ENCODE measurements at places on chromosomes 7 and 10.

GRCh38 chr10:53909791-53910190 is 891.2 kb downstream of the PCDH15 start:
- no peak for DNase-seq

- DNase-seq, result no peak
Measured at GRCh38 chr10:85558533-85558932, 808.1 kb downstream of the GRID1 start.

GRCh38 chr7:120395526-120396019 is 122.6 kb downstream of the KCND2 start:
- DNase-seq, result no peak

DNA sequence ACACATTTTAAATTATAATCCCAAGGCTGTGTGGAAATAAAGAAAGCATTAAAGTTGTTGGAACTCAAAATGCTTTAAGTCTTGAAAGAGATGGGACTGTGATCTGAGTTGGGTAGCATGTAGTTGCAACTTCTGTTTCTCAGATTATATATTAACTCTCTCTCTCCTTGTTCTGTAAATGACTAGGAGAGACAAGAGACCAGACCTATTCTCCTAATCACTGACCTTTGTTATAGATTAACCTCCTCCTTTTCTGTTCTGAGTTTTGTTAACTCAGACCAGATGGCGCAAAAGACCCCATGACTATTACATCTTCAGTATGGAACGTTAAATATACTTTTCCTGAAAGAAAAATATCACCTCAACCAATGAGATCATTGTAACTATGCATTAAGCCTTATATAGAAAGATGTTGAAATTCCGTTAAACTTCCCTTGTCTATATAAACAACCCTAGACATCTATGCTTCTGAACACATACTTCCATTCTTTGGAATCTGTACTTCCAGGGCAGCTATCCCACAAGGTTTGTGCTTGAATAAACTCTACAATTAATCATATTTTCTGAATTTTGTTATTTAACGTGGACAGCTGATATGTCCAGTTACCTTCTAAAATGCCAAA is 143.5 kb upstream of the TRIM24 start:
- DNase-seq, result peak; percentile 90

- no peak for DNase-seq
Measured at GRCh38 chr7:139572704-139573385, 49.4 kb downstream of the CLEC2L start.

GRCh38 chr10:61329854-61330253 is 123.3 kb downstream of the TMEM26 start:
- no peak for DNase-seq

GRCh38 chr10:69181433-69181832 is 1.4 kb downstream of the SUPV3L1 start:
- DNase-seq, result no peak

- DNase-seq, result peak; percentile 10
Measured at GRCh38 chr7:81111781-81112540, 193.1 kb upstream of the SEMA3C start.

DNA sequence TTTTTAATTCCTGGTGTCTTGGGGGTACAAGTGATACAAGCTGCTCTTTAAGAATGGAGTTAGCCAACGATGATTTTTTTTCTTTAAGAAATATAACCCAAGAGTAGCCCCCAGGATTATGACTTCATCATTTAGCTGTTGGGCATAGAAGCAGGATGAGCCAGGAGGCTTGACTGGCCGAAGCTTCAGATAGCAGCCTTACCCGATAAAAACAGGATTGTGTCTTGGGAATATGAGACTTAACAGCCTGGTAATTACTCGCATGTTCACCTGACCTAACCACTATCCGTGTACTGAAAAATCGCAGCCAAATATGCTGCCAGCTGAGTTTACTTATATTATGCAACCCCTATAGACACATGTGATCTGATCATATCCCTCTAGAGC is 346.0 kb upstream of the BMPER start:
- DNase-seq, result no peak

DNA sequence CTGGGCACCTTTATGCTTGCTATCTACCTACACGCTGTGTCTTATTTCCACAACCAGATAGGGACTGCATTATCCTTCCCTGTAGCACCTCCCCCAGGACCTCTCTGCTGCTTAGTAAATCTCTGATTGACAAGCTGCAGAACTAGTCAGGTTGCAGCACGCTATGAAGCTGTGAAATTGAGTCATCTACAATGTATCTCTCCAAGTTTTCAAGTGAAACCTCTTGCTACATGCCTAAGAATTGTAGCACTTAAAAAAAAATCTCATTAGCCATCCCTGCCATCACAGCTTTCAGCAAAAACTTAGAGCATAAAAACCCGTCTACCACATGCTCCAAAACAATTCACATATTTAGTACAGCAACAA is 69.7 kb upstream of the FGFR2 start:
- no peak for DNase-seq

DNA sequence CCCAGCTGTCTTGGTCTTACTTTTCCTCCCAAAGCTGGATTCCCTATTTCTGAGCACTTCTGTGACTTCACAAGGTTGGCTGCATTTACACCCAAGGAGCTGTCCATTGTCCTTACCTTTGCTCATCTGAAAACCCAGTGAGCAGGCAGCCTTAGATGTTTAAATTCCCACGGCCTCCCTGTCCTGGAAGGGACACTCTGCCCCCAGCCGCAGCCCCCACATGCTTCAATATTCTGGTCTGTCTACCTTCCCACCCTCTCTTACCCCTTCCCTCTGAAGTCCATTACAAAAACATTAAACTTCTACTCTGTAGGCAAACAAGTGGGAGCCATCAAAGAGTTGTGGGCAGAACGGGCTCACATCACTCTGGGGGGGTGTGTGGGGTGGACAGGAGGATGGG is 73.8 kb upstream of the EFCAB10 start:
- no peak for DNase-seq

DNA sequence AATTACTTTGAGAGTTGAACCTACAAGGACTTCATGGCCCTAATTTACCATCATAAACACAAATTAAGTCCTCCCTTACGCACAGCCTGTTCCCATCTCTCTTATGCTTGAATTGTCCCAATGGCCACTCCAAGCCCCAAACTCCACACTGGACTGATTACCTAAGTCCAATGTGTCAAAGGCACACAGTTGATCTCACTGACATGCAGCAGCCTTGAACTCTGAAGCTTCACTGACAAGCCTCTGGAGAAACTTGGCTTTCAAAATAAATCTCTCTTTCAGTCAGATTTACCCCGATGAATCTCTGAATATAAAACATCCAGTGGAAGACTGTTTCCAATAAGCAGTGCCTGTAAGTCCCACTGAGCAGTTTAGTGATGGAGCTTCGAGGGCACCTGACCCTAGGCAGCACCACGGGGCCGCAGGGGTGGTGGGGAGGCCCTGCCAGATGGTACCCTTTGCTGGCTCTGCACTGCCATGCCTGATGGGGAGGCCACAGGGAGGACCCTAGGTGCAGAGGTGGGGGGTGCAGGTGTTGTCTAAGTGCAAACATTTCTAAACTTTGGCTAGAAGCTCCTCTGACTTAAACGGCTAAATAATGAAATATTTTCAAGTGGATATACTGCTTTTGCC is 3.3 kb upstream of the MAT1A start:
- DNase-seq, result no peak

DNA sequence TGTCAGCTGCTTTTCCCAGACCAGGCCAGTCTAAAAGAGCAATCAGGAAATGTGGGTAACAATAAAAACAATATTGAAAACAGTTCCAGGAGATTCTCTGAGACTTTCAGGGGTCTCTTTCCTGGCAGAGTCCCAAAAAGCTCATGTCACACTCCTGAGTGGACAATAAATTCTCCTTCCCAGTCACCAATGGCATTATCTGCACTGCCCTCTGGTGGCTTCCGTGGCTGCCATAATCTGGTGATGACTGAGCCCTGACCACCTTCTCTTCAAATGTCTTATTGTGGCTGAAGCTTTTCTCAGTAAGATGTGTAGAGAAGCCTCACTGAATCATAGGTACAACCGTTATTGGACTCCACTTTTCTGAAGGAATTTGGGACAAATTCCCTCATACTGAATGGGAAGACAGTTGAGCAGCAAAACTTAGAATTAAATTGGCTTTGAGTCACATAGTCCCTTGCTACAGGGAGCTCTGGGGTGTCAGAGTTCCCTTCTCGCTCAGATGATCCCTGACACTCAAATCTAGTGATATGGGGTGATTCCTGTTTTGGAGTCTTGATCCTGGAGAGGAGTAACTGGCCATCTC is 24.4 kb upstream of the ASAH2 start:
- no peak for DNase-seq

- DNase-seq, result no peak
Measured at GRCh38 chr7:54810401-54810800, 51.4 kb upstream of the SEC61G start.
